ENCODE measurements at places on chromosomes 13 and 19.

DNA sequence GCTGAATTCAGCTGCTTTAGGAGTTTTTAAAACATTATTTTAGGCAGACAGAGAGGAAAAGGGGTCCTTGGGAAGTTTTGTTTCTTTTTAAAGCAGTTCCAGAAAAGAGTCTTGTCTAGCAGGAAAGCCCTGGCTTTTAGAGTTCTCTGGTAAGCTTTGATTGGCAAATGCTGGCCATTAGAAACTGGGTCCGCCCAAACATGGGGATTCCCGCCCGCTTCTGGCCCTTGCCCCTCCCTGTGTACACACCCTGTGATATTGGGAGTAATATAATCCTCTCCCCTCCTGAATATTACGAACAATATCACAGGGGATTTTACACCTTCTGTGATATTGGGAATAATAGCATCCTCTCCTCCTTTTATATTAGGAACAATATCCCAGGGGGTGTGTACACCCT, 58.9 kb downstream of the ERICH4 start:
- no peak for DNase-seq

GRCh38 chr13:46775385-46776107, 21.4 kb downstream of the ESD start:
- no peak for DNase-seq

- DNase-seq: no peak
Measured at GRCh38 chr19:55391191-55391670, 5.5 kb downstream of the RPL28 start.

GRCh38 chr13:29664591-29664990, 69.1 kb upstream of the SLC7A1 start:
- no peak for DNase-seq

GRCh38 chr13:48901781-48902180, 73.9 kb upstream of the FNDC3A start:
- no peak for DNase-seq

DNA sequence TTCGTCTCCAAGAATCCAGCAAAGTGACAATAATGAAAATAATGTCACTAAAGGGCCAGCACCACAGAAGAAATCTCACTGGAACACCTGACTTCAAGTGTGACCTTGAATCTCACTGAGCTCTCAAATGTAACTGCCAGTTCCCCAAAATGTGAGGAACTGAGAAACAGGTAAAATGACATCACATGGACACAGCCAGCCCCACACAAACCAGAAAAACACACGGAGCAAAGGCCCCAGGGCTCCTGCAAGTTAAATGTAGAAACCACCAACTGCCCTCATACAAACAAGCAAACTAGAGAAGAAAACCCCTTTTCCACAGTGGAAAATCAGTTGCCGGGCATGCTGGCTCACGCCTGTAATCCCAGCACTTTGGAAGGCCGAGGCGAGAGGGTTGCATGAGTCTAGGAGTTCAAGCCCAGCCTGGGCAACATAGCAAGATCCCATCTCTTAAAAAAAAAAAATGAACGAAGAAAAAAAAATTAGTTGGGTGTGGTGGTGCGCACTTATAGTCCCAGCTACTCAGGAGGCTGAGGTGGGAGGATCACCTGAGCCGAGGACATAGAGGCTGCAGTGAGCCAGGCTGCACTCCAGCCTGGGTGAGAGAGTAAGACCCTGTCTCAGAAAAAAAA, 8.7 kb upstream of the KANK2 start:
- DNase-seq: no peak

DNA sequence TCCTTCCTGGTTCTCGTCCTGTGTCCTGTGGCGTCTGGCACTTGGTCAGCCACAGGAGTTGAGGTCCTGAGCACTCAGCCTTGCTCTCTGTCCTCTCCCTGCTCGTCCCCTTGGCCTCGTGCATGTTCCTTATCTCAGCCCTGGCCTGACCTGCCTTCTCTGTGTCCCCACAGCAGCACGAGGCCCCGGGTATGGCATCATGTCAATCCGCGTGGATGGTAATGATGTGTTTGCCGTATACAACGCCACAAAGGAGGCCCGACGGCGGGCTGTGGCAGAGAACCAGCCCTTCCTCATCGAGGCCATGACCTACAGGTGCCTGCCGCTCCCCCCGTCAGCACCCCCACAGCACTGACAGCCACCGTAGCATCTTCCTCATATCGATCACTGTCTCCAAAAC, 4.7 kb downstream of the B3GNT8 start:
- no peak for DNase-seq

- peak; percentile 63 for DNase-seq
Measured at GRCh38 chr19:3721131-3721886, 13.1 kb downstream of the TJP3 start.

- DNase-seq: no peak
Measured at GRCh38 chr19:36939153-36939552, 23.0 kb downstream of the ZNF568 start.

GRCh38 chr19:1274081-1274851, 1.1 kb upstream of the FAM174C start:
- DNase-seq: no peak

DNA sequence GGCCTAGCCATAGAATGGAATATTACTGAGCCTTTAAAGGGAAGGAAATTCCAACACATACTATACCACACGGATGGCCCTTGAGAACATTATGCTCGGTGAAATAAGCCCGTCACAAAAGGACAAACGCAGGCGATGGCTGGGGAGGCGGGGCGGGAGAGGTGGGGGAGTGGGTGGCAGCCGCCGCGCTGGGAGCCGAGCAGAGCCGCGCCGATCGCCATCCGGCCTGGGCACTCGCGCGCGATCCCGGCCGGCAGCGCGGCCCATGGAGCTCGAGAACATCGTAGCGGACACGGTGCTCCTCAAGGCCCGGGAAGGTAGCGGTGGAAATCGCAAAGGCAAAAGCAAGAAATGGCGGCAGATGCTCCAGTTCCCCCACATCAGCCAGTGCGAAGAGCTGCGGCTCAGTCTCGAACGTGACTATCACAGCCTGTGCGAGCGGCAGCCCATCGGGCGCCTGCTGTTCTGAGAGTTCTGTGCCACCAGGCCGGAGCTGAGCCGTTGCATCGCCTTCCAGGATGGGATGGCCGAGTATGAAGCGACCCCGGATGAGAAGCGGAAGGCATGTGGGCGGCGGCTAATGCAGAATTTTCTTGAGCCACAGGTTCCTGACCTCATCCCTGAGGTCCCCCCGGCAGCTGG, 140.1 kb downstream of the ZDHHC20 start:
- no peak for DNase-seq

- DNase-seq: peak; percentile 47
Measured at GRCh38 chr19:47427241-47428176, 8.2 kb upstream of the MEIS3 start.

DNA sequence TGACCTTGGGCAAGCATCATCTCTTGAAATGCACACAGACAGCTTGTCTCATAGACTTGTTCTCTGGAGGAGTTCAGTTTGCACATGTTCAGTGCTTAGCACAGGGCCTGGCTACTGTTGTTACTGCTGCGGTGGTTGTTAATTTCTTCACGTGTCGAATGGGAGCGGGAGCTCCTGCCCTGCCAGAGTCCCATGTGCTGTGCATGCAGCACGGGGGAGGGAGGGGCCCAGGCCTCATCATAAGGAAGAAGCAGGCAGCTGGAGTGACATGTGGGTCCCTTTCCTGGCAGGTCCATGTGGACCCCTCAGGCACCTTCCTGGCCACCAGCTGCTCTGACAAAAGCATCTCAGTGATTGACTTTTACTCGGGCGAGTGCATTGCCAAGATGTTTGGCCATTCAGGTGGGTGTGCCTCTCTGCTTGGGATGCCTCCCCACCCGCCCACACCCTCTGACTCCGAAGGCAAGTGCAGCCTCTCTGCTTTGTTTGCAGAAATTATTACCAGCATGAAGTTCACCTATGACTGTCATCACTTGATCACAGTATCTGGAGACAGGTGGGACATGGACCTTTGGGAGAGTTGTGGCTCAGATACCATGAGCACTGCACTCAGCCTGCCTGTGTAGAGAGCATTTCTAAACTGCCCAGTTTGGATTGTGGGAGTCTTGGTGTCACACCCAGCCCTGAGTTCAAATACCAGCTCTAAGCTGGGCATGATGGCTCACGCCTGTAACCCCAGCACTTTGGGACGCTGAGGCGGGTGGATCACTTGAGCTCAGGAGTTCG, 19.8 kb upstream of the OVOL3 start:
- no peak for DNase-seq

- DNase-seq: peak; percentile 9
Measured at GRCh38 chr13:28324181-28324789, 170.6 kb downstream of the FLT1 start.

DNA sequence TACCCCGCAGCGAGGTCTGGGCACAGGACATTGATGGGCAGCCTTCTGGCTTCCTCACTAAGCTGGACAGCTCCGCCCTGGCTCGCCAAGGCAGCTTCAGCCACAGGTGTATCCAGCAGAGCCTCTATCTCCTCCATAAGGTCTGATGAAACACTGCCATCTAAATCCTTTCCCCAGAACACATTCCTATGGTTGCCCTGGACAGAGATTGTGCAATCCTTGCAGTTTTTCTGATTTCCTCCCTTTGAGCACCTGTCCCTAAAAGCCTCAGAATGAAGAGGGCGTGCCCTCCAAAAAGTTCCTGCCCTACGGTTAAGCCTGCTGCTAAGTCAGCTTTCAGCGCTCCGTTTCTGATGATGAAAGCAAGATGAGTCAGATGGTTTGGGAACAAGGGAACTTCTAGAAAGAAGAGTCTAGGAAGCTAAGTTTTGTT, 21.0 kb downstream of the CLEC4M start:
- no peak for DNase-seq

- no peak for DNase-seq
Measured at GRCh38 chr19:34808566-34808965, 35.6 kb upstream of the ZNF599 start.

DNA sequence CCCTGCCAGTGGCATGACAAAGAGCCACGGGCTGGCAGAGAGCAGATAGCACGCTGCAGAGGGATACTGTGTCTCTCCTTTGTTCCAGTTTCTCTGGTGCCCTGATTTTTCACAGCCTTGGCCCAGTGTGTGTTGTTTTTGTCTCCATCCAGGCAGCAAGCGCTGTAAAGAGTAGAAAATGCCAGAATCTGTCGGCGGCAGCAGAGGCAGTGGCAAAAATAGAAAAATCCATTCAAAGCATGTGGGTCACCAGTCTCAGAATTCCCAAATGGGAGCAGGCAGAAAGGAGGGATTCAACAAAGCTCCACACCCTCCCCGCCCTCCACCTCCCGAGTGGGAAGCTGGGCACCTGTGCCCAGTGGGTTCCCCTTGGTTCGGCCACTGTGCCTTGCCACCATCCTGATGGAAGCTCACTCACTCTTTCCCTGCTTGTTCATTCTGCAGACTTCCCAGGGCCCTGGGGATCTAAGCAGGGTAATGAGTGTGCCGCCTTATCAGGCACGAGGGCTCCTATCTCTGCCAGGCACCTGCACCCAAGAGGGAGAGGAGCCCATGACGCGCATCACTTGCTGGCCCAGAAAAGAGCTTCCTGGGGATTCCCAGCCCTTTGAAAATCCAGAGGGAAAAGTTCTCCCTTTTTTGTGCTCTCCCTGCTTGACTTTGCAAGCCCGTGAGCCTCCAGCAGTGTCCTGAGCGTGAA, 416.9 kb downstream of the IRS2 start:
- DNase-seq: no peak

DNA sequence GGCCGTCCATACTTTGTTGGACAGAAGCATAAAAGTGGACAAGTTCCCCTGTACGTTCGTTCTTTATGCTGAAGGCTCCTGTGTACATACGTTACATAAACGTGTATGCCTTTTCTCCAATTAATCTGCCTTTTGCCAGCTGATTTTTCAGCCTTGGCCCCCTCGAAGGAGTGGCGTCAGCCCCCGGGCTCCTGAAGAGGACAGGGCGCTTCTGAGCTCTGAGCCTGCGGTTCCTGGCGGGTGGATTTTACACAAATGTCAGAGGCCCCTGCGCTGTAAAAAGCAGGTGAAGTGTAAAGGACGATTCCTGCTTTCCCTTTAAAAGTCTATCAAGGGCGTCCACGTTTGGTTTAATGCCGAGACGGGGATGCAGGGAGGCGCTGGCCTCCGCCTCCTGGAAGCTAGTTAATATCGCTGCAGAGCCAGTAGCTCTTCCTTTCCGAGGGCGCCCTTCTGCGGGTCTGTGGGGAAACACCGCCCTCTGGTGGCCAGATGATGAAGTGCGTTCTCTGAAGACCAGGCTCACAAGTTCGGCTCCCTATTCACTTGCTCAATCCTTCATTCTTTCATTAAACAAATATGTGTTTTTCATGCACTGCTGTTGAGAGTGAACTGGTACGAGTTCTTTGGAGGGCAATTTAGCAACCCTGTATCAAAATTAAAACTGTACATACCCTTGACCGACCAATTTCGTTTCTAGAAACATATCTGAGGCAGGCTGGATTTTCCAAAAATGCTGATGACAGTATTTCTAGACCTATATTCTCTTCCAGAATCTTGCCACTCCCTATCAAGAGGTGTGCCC, 62.0 kb downstream of the GPR12 start:
- peak; percentile 59 for DNase-seq

GRCh38 chr19:49832556-49832955, 14.5 kb downstream of the MED25 start:
- no peak for DNase-seq

GRCh38 chr13:26601669-26602068, 44.2 kb downstream of the WASF3 start:
- DNase-seq: no peak

- DNase-seq: no peak
Measured at GRCh38 chr19:1026783-1027649, 608 bp downstream of the CNN2 start.

DNA sequence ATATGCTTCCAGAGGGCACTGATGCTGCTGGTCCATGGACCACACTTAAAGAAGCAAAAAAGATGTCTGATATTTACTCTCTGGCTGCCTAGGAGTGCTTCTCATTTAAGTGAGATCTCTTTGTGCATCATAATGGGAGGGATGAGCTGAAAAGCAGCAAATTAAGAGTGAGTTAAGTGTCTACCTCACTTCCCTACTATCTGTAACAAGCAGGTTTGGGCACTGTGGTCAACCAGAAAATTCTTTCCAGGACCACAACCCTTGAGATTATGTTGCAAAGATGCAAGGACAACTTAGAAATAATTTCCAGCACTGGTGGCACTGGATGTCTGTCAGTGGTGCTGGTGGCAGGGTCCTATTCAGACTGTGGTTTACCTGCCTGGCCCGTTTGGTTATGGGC, 52.1 kb upstream of the USPL1 start:
- DNase-seq: no peak

DNA sequence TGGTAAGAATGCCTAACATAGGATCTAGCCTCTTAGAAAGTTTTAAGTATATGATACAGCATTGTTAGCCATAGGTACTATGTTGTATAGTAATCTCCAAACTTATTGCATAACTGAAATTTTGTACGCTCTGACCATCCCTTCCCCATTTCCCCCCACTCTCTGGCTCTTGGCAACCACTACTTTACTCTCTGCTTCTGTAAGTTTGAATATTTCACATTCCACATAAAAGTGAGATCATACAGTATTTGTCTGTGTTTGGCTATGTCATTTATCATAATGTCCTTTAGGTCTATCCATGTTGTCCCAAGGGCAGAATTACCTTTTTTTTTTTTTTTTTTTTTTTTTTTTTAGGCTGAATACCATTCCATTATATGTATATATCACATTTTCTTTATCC, 396.9 kb downstream of the DLEU7 start:
- no peak for DNase-seq

Data from stimulated activated CD8-positive, alpha-beta memory T cell treated with anti-CD3 and anti-CD28 coated beads, Interleukin-2, amount 100 ng/mL, for 1 hour (primary cell).